ENCODE measurements at places on chromosomes 7 and 10. TPM values are rescaled to one million over a fixed set of nuclear protein-coding genes. Genes with fewer than 3 reads are reported as not detected.

DNA sequence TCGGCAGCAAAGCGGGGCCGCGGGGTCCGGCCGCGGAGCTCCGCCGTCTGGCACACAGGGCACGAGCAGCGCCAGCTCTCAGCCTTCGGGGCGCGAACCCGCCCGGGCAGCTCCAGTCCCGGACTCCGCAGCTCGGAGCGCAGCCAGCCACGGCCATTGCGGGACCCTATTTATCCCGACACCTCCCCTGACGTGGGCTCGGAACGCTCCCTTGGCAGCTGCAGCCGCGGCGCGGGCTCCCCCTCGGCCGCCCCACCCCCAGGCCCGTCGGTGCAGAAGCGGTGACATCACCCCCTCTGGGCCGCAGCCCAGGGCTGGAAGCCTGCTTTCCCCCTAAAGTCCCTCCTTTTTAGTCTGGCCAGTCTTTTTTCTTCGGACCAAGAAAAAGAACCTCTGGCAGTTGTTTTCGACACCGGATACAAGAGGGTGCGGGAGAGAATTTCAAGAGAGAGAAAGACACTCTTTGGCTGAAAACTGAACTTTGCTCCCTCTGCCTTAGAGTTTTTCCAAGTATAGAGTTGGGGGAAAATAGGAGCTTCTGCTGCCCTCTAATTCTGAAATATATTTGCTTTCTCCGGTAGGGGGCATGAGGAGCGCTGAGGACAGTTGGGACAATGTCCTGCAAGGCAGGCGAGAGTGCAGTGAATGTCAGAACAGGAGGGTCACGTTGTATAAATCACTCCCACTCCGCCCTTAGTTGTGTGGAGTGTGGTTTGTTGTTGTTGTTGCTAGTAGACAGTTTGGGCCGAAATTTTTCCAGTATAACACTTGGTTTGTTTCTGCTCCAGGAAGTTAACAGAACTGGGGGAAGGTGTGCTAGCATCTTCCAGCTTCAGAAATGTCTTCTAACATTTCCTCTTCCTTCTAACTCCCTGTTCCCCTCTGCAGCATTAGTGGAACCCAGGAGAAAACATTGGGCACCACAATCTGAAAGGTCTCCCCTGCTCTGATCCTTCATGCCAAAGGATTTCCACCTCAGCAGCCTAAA is at the start of gene SFRP4:
Gene SFRP4 (minus strand): TSS at position 145 of the 988 bp plus-strand sequence. CDS start 280 bp downstream, outside the sequence.
- H3K27ac ChIP-seq: peak within 1 kb of the TSS; percentile 17
- H3K27me3 ChIP-seq: peaks cover 26% of the 10 kb centered on the region
- H3K36me3 ChIP-seq: no peaks in the 10 kb centered on the region
- H3K4me3 ChIP-seq: peak within 1 kb of the TSS; percentile 50
- peaks cover 26% of the 10 kb centered on the region for H3K4me1 ChIP-seq

DNA sequence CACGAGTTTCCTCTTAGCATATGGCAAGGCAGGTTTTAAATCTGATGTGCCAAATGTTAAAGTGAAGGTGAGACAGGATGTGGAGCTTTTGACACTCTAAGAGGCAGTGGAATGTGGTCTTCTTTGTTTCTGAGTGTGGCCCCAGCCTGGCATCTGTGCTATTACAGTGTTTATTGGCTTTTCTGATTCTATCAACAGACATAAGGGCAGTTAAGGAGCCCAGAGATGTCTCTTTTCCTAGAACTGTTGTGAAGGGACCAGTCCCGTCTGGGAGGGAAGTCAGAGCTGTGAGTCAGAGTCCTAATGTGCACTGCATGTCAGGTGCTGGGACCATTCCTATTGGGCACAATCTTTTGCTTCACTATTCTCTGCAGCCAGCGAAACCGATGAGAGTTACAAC is 32.5 kb downstream of the TRUB1 start:
- peaks cover 3% of the 10 kb centered on the region for H3K36me3 ChIP-seq
- H3K4me1 ChIP-seq: no peaks in the 10 kb centered on the region
- H3K27ac ChIP-seq: no peak overlapping the region
- H3K27me3 ChIP-seq: no peaks in the 10 kb centered on the region
- DNase-seq: no peak

- no peaks in the 10 kb centered on the region for H3K36me3 ChIP-seq
- H3K27me3 ChIP-seq: no peaks in the 10 kb centered on the region
- no peak overlapping the region for H3K4me3 ChIP-seq
These were observed 106.5 kb downstream of the EPC1 start for GRCh38 chr10:32240471-32240870.

GRCh38 chr10:132407846-132408278 is 10.9 kb downstream of the PWWP2B start:
- DNase-seq: no peak
- peaks cover 23% of the 10 kb centered on the region for H3K36me3 ChIP-seq
- H3K27me3 ChIP-seq: no peaks in the 10 kb centered on the region

DNA sequence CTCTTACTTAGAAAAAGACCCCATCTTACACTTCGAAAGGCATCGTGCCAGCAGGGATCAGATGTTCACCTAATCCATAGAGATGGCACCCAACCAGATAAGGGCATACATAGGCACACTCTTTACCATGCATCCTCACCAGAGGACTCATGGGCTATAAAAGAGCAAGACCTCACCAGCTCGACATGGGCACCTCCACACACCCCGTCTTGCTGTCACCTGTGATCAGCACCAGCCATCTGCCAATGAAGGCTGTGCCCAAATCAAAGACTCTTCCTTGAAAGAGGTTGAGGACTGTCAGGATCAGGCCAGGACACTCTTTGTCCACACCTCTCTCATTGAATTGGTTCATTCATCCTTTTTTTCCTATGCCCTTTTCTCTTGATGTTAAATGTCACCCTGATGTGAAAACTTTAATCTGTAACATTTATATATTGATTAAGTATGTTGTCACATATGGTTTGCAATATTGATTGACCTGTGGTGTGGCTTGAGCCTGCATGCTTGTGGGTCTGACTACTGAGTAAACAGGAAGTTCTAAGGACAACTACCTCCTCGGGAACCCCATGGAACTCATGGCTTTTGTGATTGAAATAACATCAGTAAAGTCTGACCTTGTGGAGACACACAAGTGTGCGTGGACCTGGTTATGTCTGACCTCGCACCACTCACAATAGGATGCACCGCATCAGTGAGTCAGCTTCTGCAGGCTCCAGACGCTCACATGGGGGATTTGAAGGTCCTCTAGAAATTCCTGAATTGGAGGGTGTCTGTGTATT is 75.5 kb downstream of the HTR5A start:
- no peaks in the 10 kb centered on the region for H3K4me1 ChIP-seq
- no peak overlapping the region for H3K27ac ChIP-seq
- no peaks in the 10 kb centered on the region for H3K36me3 ChIP-seq
- no peak overlapping the region for H3K4me3 ChIP-seq

The ERVW-1 gene
- total RNA-seq: not detected
